Hindlimb muscle (tissue), 1 donor: ENCODE measurements at places on chromosomes 13 and 19. TPM values are rescaled to one million over a fixed set of nuclear protein-coding genes. Genes with fewer than 3 reads are reported as not detected.

Gene CACNA1A
- 1.8 TPM for polyA plus RNA-seq

Gene RGL3
- 0.15 TPM for polyA plus RNA-seq

Gene THSD1
- 20.8 TPM for polyA plus RNA-seq

Gene RNF17
- 0.40 TPM for polyA plus RNA-seq

Gene ACP5
- polyA plus RNA-seq, result 2.7 TPM

DNA sequence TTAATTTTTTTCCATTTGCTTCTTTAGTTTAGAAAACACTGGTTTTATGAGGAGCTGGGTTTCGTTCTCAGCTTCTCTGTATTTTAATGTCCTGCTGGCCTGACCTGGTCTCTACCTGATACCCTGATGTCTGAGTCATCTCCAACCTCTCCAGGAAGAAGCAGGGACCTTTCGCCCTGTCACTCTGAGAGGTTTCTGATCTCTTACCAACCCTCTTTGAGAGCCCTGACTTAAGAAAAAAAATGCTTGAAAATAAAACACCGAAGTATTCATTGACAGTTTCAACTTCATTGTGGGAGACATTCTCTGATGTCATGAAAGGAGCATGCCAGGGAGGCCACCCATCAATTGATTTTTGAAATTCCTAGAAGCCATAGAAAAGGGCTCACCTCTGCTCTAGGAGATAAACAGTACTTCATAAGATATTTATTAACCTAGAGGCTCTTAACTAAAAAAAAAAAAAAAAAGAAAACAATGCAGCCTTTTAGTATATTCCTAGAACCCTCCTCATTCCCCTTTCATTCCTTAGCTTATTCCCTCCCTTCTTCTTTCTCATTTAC is 234.8 kb downstream of the ENOX1 start:
- no peak for DNase-seq

DNA sequence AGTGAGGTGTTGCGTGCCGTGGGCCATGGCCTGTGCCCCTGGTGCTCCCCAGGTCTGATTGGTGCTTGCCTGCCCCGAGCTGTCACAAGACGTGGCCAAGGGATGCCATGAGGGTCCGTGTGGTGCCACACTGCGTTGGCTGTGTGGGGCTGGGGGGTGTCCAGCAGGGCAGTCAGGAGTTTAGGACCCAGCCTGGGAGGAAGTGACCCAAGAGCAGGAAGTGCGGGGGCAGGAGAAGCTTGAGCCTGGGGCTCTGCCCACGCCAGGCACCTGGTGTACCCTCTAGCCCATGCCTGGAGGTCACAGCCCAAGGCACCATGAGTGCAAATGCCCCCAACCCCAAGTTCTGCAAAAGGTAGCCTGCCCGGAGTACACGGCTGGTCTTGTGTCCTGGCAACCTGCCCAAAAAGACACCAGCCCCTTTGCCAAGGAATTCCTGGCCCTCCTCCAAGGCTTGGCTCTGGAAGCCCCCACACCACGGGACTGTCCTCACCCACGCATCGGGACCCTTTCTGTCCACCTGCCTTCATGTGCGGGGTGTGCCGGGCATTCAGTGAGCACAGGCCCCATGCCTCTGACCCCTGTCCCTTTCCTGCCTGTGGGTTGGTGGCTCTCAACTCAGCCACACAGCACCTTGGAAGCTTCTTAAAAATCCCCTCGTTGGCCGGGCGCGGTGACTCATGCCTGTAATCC is 24.9 kb downstream of the MPND start:
- DNase-seq, result no peak

DNA sequence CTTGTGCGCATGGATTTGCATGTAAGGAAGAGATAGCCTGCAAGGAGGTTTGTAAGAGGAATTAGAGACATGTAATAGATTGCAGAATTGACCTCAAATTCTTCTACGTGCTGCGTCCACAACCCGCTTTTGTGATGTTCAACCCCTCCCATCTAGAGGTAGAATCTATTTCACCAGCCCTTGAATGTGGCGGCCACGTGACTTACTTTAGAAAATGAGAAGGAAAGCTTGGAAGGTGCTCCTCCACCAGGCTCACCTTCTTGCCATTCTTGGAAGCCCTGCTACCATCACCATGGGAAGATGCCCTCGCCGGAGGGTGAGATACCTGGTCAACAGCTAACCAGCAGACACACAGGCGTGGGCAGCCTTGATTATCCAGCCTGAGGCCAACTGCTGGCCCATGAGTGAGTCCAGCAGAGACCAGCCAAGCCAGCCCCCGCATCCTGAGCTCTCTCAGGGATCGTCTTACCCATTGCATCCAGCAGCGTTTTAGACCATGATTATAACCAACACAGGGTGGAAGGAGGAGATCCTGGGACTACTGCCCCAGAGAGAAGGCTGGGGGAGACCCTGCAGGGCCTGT is 7.6 kb upstream of the PEPD start:
- no peak for DNase-seq

GRCh38 chr19:18895038-18895823 is 727 bp downstream of the CERS1 start:
- DNase-seq, result peak; percentile 46

- no peak for DNase-seq
Observed at GRCh38 chr19:19421299-19421696, 15.8 kb downstream of the GATAD2A start.

- peak; percentile 50 for DNase-seq
Observed at GRCh38 chr13:59890054-59890453, 273.7 kb downstream of the DIAPH3 start.

DNA sequence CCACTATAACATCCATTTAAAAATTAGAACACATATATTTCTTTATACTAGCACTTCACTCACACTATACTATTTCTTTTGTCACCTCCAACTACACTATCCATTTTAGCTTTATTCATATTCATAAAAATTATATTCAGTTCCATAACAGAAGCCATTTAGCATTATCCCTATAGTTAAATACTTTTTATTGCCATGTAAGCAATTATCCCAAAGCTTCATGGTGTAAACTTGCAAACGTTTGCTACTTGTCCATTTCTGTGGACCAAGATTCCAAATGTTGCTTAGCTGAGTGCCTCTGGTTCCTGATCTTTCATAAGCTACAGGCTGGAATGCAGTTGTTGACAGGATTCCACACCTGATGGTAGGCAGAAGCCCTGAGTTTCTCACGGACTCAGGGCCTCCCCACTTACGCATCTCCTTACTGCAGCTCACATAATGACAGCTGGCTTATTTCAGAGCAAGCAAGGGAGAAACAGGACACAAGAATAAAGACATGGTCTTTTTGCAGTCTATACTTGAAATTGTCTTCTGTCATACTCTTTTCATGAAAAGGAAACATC is 1584.8 kb downstream of the SLITRK5 start:
- no peak for DNase-seq

DNA sequence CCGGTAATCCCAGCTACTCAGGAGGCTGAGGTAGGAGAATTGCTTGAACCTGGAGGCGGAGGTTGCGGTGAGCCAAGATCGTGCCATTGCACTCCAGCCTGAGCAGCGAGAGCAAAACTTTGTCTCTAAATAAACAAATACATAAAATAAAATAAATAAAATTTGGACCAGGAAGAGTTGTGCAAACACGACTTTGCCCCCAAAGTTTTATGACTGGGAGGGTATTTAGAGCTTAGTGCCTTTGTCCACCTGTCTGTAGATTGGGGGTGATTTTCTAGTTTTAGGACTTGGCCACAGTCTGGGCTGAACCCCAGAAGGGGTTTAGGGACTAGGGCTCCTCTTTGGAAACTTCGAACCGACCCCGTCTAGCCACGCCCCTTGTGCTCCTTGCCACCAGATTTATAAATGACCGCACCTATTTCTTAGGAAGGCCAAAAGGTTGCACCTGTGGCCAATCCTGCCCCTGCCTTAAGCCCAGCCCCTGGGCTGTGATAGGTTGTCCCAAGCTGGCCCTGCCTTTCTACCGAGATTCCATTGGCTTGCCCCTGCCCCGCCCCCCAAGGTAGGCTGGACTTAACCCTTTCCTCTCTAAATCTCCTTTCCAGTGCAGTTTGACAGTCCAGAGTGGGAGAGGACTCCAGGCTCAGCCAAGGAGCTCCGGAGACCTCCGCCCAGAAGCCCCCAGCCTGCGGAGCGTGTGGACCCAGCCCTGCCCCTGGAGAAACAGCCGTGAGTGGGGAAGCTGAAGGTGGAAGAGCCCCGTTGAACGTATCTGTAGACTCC is 5.3 kb downstream of the SHD start:
- no peak for DNase-seq

GRCh38 chr13:48647625-48648024 is 6.1 kb upstream of the CYSLTR2 start:
- no peak for DNase-seq

DNA sequence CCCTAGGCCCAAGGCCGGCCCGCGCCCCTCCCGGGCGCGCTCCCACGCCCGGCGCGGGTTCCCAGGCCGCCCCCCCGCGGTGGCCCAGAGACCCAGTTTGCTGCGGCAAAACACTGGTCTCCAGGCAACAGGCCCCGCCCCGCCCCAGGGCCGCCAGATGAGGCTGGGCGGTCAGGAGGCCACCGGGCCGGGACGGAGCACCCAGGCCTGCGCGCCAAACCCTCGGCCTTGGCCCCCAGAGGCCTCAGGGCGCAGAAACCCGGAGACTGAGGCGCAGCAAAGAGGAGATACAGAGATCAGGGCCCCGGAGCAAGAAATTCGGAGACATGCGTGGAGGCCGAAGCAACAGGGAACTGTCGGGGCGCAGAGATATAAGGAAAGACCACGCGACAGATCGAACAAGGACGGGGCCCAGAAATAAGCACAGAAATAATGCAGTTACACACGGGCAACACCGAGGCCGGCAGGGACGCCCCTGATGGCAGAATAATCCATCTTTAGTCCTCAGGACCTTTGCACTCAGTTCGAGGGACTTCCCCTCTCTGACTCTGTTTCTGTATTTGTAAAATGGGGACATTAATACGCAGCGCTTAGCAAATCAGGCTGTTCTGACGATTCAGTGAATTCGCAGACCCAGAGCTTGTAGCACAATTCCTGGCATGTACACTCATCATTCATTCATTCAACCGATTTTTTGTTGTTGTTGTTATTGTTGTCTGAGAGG is 20.8 kb upstream of the ERCC1 start:
- DNase-seq, result peak; percentile 95

DNA sequence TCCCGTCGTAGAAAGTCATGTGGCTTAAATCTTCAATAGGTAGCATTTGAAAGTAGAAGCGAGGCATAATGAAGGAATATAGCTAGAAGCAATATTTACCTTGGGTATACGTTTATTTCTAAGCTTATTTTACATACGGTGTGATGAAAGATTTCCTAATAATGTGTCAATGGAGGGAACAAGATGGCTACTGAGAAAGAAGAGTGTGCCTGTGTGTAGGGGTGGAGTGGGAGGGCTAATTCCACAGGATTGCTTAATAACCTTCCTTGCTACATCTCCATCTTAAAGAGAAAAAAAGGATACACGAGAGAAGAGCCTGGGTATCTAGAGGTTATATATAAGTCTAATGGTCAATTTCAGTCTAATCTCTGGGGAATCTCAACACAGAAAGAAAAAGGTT is 2.0 kb downstream of the SPART start:
- no peak for DNase-seq

GRCh38 chr19:18675779-18676178 is 7.7 kb upstream of the CRTC1 start:
- no peak for DNase-seq

DNA sequence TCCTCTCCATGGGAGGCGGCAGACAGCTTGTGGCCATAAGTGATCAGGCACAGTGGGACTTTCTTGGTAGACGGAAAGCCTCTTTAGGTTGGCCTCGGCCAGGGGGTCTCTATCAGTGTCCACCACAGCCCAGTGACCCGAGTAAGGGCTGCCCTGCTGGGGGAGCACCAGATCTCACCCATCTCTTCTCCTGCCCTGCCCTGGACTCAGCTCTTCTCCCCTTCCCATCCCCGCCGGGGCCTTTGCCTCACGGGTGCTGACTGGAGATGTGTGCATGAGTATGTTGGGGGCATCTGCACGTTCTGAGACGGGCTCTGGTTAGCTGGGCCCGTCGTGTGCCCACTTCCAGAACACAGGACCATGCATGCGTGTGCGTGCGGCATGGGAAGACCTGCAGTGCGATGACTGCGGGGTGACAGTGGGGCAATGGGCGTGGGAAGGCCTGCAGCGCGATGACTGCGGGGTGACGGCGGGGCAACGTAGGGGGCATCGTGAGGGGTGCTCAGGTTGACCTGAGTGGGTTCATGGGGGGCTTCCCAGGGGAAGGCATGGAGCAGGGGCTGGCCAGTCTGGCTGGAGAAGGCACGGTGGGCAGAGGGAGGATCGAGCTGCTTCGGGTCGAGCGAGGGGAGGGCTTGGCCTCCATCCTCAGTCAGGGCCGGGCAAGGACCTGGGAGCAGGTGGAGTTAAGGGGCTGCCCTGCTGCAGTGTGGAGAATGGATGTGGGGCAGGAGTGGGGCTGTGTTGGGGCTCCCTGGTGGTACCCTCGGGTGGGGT is 15.9 kb downstream of the EPN1 start:
- no peak for DNase-seq

DNA sequence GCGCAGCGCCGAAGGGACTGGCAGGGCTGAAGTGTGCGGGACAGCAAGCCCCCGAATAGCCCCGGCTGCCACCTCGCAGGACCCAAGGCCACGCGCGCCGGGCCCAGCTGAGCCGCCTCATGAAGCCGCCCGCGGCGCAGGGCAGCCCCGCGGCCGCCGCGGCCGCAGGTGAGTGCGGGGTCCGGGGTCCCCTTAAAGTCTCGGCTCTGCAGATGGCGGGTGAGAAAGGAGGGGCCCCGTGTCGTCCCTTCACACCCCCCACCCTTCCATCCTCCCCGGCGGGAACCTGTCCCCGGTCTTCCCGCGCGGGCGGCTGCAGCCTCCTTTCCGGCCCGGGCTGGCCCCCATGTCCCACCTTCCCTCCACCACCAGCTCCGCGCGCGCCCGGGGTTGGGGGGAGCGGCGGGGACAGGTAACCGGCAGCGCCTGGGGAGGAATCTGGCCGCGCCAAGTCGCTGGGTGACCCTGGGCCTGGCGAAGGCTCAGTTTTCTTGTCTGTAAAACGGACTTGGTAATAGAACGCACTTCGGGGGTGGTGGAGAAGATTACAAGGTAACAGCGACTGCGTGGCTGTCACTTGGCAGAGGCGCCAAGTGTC is 338 bp downstream of the RGCC start:
- no peak for DNase-seq

GRCh38 chr13:93218583-93218982 is 8.0 kb upstream of the GPC6 start:
- DNase-seq, result no peak

DNA sequence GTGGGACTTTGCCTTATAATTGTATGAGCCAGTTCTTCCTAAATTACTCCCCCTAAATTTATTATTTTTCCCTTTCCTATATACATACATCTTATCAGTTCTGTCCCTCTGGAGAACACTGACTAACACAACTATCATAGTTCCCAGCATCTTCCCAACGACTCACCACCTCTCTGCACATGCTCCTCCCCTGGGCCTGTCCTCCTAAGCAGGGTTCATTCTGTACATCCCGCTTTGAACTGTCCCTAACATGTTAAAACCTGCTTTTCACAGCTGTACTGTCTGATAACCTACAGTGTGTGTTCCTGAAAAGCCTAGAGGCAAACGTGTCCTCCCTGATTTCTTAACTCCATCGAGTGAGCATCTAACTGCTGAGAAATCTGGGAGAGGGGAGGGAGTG is 141.7 kb downstream of the EFNB2 start:
- no peak for DNase-seq

DNA sequence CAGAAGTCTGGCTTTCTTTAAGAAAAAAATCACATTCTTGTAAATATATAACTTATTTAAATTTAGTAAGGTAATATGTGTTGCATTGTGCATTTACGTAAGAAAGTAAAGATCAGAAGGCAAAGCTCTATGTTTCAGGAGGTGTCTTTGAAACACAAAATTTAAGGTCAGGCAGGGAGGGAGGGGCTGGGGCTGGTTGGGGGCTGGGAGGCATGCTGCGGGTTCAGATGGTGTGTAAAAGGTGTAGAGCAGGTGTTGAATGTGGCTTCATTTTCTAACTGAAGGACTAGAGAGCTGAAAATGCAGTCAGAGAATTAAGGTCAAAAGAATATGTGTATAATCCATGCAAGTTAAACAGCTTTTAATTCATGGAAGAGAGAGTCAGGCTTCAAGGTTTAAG is 14.3 kb downstream of the FAM216B start:
- no peak for DNase-seq
